HepG2 (cell line): ENCODE measurements at places on chromosomes 13 and 19. TPM values are rescaled to one million over a fixed set of nuclear protein-coding genes. Genes with fewer than 3 reads are reported as not detected.

Gene VSTM2B
- total RNA-seq = not detected in 2 replicates

Gene HTR2A
- not detected in 2 replicates for total RNA-seq

Gene GIPR
- total RNA-seq = 0.15 TPM in 1 of 2 replicates, not detected in the other

Gene GPR180
- not detected in 2 replicates for total RNA-seq

Gene HSD11B1L
- 2.8 TPM in 2 replicates for total RNA-seq

Gene RASAL3
- total RNA-seq = not detected in 2 replicates

Gene CLC
- total RNA-seq = not detected in 2 replicates

Gene MIDN
- total RNA-seq = 8.4 and 10.7 TPM in 2 replicates

DNA sequence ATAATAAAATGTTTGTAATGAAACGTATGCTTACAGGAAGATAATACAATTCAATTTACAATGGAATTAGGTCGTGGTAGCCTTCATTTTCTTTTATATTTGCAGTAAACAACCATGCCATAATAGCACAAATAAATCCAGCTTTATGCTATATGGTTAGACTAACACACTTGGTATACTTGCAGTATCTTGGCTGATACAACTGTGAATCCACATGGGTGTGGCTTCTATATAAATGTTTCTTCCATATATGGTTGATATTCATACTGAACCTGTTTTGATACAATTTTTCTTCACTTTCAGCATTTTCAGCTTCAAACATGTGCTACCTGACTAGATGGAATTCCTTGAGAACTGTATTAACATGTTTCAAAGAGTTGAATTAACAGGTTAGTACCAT lies 20.4 kb upstream of the SPRY2 start:
- DNase-seq = no peak
- H3K27ac ChIP-seq = no peak overlapping the region
- H3K4me1 ChIP-seq = peaks cover 50% of the 10 kb centered on the region
- H3K27me3 ChIP-seq = no peaks in the 10 kb centered on the region
- no peaks in the 10 kb centered on the region for H3K36me3 ChIP-seq

- DNase-seq = no peak
- no peaks in the 10 kb centered on the region for H3K27me3 ChIP-seq
- peaks cover 66% of the 10 kb centered on the region for H3K4me1 ChIP-seq
- no peak overlapping the region for H3K4me3 ChIP-seq
These were observed 5.3 kb downstream of the USHBP1 start for GRCh38 chr19:17259118-17259780.

DNA sequence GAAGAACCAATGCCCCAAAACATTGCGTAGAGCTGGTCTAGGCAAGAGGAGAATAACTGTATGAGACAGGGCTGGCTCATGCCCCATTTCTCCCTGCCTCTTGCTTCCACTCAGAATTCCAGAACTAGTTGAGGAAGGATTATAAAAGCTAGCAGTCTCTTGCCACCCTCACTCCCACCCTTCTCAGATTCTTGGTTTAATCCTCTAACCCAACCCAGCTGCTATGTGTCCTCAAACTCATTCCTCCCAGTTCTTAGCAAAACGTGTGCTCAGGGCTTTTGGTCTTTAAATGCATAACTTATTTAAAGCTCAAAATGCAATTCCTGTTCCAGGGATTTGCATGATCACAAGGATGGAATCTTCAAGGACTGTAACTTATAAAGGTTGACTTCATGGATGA lies 466.3 kb downstream of the COG6 start:
- H3K4me3 ChIP-seq = no peak overlapping the region
- H3K27ac ChIP-seq = no peak overlapping the region
- H3K36me3 ChIP-seq = no peaks in the 10 kb centered on the region
- no peaks in the 10 kb centered on the region for H3K27me3 ChIP-seq
- H3K4me1 ChIP-seq = no peaks in the 10 kb centered on the region

GRCh38 chr13:109996404-109996960 lies 210.1 kb upstream of the IRS2 start:
- no peaks in the 10 kb centered on the region for H3K36me3 ChIP-seq
- no peaks in the 10 kb centered on the region for H3K4me1 ChIP-seq
- DNase-seq = no peak

DNA sequence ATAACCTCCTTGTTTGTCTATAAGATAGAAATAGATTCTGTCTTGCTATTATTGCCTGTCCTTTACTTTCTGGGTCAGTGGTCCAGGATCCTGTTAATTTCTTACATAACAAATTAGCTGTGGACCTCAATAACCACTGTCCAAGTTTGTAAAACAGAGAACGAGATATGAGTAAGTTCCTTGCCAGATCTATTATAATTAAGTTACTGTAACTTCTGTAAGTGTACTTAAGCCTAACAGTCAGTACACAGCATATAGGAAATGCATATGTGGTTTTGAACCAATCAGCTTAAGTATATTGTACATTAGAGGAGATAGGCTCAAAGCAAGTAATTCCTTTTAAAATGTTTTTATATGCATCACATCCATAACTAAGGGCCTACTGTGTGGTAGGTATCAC lies 34.9 kb downstream of the HTR2A start:
- no peaks in the 10 kb centered on the region; the same call in 2 of the 3 replicates for H3K27me3 ChIP-seq
- H3K36me3 ChIP-seq = no peaks in the 10 kb centered on the region
- no peak overlapping the region for H3K27ac ChIP-seq
- H3K4me1 ChIP-seq = no peaks in the 10 kb centered on the region
- H3K4me3 ChIP-seq = no peak overlapping the region

DNA sequence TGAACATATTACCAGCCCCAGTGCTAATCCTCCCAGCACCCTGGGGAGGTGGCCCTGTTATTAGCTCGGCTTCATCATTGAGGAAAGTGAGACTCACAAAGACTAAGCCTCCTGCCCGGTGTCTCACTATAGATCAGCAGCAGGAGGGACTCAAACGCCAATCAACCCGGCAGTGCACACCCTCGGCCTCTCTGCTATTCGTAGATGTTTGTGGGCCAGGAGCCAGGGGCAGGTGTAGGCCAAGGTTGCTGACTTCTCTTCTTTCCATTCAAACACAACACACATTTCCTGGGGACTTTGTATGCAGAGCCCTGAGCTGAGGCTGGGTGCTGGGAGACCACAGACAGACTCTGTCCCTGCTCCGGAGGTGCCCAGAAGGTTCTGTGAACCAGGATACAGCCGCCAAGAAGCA lies 9.4 kb upstream of the SBK3 start:
- H3K4me1 ChIP-seq = peaks cover 59% of the 10 kb centered on the region
- H3K4me3 ChIP-seq = peak overlapping the region; percentile 17
- DNase-seq = peak; percentile 68
- no peaks in the 10 kb centered on the region for H3K27me3 ChIP-seq
- H3K36me3 ChIP-seq = no peaks in the 10 kb centered on the region
- H3K27ac ChIP-seq = peak overlapping the region; percentile 39
